ENCODE measurements at places on chromosomes 4 and X.

- no peak for DNase-seq
These were observed 63.1 kb downstream of the ACOX3 start for GRCh38 chr4:8377103-8378075.

GRCh38 chr4:16150716-16151115 lies 66.9 kb upstream of the PROM1 start:
- DNase-seq: no peak

- DNase-seq: no peak
These were observed 14.9 kb upstream of the TMPRSS11E start for GRCh38 chr4:68432320-68432719.

DNA sequence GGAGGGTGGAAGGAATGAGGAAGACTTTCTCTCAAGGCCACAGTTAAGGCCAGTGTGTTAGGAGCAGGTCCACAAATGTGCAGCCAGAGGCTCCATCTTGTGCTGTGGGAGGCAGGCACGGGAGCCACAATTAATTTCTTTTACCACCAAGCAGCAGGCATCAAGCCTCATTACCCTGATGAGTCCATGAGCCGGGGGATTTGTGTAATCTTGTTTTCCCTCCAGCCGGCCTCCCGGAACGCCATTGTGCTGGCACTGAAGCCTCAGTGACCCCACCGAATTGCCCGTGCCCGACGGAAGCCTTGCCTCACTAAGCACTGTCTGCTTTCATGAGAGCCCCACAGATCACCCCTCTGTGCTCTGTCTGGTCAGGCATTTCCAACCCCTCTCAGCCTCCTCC lies 154.7 kb upstream of the STX18 start:
- DNase-seq: no peak

DNA sequence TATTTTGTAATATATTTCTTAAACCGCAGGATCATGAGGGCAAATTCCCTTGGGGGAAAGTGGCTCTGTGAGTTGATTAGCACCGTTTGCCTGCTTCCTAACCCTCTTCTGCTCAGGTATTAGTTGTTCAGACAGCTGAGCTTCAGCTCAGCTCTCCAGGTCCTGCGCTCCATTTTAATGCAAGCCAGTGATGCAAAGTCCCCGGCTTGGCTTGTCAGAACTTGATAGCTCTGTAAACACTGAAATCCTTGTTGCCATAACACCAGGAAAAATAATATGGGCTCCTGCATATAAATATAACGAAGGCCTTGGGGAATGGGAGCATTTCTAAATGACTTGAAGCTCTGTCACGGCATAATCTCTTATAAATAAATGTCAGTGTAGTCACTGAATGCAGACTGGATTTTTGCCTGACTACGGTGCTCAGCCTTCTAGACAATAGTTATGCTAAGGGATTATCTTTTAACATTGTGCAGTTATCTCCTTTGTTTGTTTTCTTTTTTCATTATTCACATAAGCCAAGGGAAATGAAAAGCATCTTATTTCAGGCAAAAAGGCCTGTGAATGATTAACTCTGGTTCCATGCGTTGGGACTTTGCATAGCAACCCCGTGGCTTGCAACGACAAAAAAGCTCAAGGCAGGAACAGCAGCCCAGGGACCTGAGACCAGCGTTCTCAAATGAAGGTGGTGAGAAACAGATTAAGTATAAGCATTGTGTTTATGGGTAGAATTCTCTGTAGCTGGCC lies 253.2 kb downstream of the SPRY1 start:
- DNase-seq: no peak

GRCh38 chr4:117874216-117874615 lies 160.1 kb upstream of the NDST3 start:
- DNase-seq: no peak

DNA sequence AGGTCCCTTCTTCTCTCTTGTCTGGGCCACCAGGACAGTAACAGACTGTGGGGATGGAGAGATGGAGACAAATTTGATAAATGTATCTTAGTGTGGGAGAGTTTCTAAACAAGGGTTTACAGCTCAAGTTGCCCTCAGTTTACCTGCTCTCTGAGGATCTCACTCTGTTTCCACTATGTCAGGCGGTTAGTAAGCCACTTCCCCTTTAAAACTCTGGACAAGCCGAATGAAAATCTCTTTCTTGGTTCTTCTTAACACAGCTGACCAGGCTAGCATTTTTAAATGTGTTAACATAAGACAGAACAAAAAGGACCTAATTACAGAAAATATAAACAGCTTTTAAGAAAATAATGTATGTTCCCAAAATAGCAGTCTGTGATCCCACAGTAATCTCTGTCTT lies 2.9 kb upstream of the SCARB2 start:
- DNase-seq: no peak

DNA sequence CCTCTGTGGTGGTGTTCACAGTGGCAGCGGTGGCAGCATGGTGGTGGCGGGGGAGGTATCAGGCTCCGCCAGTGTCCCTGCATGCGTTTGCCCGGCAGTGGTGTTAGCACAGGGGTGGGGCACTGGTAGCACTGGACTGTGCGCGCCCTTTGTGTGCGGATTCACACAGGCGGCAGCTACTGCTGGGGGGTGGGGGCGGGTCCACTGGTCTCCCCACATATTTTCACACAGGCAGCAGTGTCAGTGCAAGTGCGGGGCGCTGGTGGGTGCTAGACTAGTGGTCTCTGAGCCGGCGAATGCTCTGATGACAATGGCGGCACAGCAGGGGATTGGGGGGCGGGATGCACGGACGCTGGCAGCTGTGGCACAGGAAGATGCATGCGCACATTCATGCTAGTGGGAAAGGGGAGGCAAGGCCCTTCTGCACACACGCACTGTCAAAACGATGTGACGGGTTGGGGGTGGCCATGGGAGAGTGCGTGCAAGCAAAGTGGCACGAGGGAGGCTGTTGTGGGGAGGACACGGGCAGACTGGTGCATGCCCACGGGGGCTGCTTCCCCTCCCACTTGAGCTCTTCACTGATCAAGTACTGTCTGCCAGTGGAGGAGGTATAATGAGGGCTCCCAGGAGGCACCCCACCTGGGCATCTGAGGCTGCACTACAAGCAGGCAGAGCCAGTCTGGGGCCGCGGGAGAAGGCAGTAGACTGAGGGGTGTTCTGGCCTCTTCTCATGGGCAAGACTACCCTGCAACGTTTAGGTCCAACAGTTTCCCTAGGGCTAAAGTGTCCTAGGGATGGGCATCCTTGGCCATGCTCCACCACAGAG lies 53.0 kb downstream of the POF1B start:
- no peak for DNase-seq

GRCh38 chr4:150265806-150266205 lies 187.6 kb downstream of the DCLK2 start:
- DNase-seq: no peak

DNA sequence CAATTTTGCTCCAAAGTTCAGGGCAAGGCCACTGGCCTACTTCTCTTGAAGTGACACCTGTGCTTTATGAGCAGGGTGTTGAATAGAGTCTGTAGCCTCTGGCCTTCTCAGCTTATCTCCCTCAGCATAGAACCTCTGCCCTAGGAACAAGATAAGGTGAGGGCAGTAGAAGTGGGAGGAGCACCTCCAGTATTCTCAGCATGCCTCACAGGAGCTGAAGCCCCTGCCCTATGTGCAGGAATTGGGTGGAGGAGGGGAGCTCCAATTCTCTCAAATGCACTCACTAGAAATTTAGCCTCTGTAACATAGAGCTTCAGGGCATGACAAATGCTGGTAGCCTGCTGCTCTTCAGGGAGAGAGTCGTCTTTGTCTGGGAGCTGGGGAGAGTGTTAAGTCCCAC lies 479.3 kb downstream of the IL1RAPL1 start:
- no peak for DNase-seq

DNA sequence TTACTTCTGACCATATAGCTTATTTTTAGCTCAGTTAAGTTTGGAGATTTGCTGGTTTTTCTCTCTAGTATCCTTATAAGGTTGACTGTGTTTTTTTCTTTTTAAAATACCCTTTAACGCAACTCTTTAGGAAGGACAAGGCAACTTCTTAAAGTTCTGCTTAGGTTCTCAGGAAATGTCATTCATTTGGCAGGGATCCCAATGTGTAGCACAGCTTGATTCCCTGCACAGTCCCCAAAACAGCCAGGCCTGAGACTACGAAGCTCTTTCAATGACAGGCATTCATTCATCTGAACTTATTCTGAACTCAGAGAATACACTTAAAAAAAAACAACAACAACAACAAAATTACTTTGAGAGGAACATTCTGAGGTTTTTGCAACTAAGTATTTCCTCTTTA lies 1765.8 kb downstream of the PCDH7 start:
- DNase-seq: no peak

- no peak for DNase-seq
These were observed 24.4 kb downstream of the AIMP1 start for GRCh38 chr4:106340774-106341173.

DNA sequence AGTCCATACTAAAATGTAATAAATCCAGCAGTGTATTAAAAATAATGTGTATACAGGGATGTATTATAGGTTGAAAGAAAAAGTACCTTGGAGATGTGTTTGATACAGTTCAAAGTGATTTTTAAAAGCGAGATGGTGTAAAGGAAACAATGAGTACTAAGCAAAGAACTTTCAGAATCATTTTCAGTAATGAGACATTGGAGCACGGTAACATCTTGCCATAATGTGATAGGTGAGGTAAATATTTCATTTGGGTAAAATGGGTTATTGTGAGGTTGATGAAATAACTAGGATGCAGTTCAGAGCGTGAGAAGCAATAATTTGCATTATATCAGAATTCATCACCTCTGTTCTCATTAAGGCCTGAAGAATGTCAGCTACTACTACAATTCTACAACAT lies 25.9 kb downstream of the EIF2S3 start:
- DNase-seq: no peak

DNA sequence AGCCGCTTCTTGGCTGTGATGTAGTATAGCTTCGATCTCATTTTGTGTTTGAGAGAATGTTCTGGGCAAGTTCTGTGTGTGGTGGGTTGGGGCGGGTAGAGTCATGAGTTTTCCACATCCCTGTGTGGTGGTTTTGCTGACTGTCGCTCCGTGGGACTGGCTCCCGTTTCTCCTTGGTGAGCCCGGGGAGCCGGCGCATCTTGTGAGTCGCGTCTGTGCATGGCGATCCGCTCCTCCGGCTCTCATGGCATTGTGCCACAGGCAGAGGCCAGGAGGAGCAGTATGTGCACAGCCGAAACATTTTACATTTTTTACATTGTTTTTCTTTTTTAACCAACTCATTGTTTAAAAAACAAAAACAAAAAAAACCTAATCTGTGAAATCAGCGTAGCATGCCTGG lies 27.7 kb upstream of the TBC1D14 start:
- peak; percentile 32 for DNase-seq

DNA sequence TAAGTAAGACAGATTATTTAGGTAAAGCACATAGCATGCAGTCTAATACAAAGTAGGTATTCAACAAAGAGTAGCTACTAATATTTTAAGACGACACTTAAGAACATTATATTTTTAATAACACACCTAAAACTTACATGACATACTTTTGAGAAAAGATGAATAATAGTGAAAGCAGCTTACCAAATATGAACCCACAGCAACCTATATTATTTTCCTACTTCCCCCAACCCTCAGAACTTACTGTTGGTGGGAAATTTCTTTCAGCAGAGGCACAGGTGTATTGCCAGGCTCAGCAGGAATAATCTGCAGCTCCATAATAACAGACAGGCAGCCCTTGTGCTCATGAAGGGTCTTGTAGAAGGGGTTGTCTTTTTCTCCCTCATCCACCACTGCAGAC lies 498.9 kb downstream of the GLUD2 start:
- no peak for DNase-seq

- no peak for DNase-seq
These were observed 6.8 kb upstream of the CDKL2 start for GRCh38 chr4:75637176-75637575.

DNA sequence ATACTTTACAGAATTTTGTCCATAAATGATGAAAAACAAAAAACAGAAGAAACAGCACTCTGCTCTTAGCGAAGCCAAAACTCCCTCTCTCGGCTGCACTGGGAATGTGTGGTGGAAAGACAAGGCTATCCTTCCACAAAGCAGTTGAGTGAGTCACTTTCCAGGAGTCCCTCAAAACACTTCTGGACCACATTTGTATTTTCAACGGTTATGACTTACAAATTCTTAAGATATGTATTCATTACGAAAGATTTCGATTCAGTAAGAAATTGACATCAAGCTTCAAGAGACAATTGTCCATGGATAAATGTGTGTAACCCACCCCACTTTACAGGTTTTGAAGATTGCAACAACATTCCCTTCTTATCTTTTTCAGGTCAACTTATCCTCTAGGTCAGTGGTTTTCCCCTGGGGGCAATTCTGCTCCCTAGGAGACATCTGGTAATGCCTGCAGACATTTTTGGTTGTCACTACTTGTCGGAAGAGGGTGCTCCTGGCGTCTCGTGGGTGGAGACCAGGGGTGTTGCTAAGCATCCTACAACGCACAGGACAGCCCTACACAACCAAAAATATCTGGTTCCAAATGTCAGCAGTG lies 66.7 kb upstream of the MTNR1A start:
- no peak for DNase-seq

GRCh38 chrX:129768186-129768585 lies 11.6 kb upstream of the SASH3 start:
- DNase-seq: no peak

DNA sequence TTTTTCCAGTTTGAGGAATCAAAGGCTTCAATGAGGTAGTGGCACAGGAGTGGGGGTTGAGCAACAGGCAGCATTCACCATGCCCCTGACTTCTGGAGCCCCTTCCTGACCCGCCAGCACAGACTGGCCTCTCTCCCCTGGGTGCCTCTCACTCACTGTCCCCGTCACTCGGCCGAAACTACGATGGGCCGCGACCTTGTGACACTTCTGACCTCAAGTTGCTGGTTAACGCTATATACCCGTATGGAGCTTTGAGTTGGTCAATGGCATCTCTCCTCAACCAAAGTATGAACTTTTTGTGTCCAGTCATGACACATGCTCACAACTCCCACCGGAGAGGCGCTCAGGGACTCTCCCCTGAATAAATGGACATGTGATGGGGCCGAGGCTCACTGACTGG lies 72.1 kb downstream of the IRF2 start:
- no peak for DNase-seq

DNA sequence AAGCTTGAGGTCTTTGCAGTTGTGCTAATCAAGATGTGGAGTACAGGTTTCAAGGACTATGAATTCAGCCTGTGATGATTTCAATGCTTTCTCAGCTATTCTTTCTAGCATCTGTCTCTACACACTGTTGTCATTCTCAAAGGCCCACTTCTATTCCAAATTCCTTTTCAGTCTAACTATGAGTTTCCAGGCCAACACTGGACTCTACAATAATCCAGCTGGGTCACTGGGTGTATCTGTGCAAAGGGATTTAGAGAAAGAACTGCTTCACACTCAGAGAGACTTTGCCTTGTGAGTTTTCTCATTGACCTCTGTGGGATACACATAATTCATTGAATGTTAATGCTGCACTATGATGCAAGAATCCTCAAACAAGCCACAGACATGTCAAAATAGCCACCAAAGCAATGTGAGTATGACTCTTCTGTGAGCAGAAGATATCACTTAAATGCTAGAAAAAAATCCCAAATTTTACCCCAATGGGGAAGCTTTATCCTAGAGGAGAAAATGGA lies 171.8 kb upstream of the CLNK start:
- DNase-seq: no peak

Measured in vagina (tissue), 2 donors.